ENCODE measurements at places on chromosomes 3 and 15.

DNA sequence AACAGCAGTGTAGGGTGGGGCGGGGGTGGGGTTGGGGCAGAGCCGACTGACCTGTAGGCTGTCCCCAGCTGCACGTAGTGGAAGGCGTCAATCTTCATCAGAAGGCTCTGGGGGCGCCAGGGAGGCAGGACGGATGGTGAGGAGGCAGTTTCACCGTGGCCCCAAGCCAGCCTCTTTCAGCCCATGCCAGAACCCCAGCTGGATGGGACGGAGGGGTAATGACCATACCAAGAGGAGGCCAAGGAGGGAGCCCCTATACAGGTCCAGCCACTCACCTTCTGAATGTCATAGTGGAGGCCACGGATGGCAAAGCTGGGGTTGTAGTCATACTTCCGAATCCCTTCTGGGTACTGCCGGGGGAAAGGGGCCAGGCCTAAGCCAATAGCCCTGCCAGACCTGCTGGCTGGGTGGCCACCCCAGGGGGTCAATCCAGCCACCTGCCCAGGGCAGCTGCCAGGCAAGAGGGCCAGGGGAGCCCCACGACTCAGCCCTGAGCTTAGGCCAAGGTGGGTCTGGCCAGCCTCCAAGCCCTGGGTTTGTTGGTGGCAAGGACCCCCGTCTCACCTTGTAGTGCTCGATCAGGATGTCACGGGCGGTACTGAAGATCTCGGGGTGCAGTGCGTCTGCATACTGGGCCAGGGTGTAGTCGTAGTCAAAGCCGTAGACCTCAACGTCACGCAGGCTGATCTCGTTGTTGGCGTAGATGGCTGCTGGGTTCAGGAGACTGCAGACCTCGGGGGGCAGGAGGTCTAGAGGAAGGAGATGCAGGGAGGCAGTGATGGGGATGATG is 4.9 kb downstream of the NT5DC2 start:
- no peak for DNase-seq

DNA sequence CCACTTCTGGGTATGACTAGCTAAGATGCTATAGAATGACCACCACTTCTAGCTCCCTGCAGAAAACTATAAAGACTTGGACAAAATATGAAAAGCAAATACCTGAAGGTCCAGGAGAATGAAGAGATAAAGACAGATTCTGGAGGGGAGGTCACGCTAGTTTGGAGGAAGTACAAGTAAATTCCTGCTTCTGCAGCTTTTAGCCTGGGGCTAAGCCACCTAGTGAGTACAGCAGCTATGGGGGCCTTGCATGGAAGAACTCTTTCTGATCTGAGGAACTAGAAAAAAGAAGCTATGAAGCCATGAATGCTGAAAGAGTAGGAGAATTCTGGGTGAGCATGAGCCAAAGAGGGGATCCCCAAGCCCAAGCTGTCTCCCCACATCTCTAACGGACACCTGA is 29.8 kb downstream of the NRG4 start:
- no peak for DNase-seq

- DNase-seq, result no peak
Observed at GRCh38 chr3:106245400-106245799, 376.6 kb upstream of the CBLB start.

DNA sequence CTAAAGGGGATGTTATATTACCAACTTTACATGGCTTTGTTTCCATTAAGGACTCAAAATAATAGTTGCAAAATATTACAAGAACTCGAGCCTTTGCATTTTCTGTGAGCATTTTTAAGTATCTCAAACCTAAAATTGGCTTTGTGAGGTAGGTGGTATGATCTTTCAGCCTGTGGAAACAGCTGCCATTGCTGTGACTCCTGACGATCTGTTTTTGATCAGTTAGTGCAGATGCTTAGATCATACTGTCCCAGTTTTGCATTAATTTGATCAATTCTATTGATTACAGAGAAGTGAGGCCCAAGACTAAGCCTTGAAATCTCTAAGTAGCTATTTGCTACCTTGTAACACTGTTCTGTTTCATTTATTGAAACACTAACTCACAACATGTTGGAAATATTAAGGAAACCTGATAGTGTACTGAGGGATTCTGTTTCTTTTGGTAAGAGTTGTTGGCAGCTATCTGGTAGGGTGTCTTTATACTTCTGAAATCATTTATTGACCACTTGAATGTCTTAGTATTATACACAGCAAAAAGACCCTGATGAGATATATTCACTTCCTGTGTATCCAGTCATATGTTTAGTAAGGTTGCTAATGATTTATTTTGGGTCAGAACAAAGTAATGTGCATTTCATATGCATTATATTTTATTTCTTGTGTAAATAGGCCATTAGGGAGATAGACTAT is 14.8 kb downstream of the SKIL start:
- no peak for DNase-seq

GRCh38 chr3:169662843-169663160 is 710 bp downstream of the MECOM start:
- no peak for DNase-seq

DNA sequence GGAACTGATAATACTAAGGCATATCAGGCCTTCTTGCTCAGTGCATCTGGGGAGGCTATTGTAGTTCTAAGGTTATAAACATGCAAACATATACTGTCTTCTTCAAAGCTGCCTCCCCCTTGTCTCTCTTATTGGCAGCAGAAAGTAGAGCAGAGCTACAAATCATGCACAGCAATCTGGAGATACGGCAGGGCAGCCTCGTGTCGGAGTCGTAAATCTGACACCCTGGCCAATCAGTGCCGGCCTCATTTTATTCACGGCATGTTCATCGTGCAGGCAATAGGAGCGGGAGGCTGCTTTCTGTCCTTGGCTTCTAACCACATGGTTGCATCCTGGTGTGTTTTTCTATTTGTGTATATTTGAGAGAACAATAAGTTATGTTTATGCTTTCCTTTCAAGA is 300.2 kb upstream of the CNTN6 start:
- no peak for DNase-seq

- no peak for DNase-seq
Observed at GRCh38 chr15:57827021-57827420, 120.5 kb downstream of the POLR2M start.

- DNase-seq, result no peak
Observed at GRCh38 chr3:156577736-156578135, 22.8 kb upstream of the SSR3 start.

- no peak for DNase-seq
Observed at GRCh38 chr15:90812171-90812957, 56.0 kb upstream of the FURIN start.
